ENCODE measurements at places on chromosomes 4 and X. TPM values are rescaled to one million over a fixed set of nuclear protein-coding genes. Genes with fewer than 3 reads are reported as not detected.

DNA sequence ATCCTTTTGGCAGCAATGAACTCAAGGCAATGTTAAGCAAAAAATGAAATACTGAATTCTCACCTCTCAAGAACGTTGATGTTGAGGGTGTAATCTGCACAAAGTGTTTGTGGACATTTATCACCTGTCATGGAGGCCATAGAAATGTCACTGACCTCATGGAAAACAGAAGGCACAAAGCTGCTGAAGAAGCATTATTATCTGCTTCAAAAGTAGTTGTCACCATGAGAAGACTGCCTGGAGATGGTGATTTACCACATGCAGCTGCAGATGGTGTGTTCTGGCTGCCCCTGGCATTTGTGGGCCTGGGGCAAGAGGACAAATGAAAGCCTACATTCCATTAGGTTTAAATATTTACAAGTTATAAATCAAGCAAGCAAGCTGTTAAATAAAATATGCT, 116.8 kb upstream of the RPS6KA3 start:
- DNase-seq, result no peak

DNA sequence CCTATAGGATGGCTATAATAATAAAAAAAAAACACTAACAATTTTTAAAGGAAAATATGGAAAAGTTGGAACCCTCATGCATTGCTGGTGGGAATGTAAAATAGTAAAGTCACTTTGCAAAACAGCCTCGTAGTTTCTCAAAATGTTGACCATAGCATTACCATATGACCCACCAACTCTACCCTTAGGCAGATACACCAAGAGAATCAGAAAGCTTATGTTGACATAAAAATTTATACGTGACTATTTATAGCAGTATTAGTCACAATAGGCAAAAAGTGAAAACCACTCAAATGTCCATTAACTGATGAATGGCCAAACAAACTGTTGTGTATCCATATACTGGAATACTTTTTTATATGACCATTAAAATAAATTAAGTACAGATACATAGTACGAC, 19.8 kb upstream of the FAM241A start:
- DNase-seq, result no peak

- DNase-seq, result no peak
Observed at GRCh38 chr4:79163981-79164490, 161.8 kb downstream of the NAA11 start.

DNA sequence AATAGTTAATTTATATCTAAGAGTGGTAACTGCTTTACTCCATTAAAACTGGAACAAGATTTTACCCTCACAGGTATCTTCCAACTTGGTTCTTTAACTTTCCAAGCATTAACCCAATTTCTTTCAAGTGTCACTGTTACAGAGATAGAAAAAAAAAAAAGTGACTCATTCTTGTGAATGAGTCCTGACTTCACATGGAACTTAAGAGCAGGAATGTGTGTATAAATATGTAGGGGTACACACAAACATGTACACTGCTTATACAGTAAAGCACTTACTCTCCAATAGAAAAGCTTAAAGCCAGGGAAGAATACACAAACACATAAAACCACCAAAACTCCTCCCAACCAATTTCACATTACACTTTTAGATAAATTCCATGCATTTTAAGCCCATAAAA, 38.8 kb downstream of the TAPT1 start:
- DNase-seq, result peak; percentile 53

- no peak for DNase-seq
Observed at GRCh38 chr4:54659313-54659712, 1.6 kb downstream of the KIT start.

Gene RPA4
- 0.17 TPM for total RNA-seq

Gene FGD1
- total RNA-seq, result 1.7 TPM

- peak; percentile 13 for DNase-seq
Observed at GRCh38 chrX:47093248-47093647, 15.0 kb downstream of the RGN start.
